ENCODE measurements at places on chromosomes 16 and 17. TPM values are rescaled to one million over a fixed set of nuclear protein-coding genes. Genes with fewer than 3 reads are reported as not detected.

Gene TCAP
- total RNA-seq = 1.4 TPM

Gene CRHR1
- total RNA-seq = not detected

Gene IL17C
- total RNA-seq = not detected

Gene CES3
- 2.2 TPM for total RNA-seq

DNA sequence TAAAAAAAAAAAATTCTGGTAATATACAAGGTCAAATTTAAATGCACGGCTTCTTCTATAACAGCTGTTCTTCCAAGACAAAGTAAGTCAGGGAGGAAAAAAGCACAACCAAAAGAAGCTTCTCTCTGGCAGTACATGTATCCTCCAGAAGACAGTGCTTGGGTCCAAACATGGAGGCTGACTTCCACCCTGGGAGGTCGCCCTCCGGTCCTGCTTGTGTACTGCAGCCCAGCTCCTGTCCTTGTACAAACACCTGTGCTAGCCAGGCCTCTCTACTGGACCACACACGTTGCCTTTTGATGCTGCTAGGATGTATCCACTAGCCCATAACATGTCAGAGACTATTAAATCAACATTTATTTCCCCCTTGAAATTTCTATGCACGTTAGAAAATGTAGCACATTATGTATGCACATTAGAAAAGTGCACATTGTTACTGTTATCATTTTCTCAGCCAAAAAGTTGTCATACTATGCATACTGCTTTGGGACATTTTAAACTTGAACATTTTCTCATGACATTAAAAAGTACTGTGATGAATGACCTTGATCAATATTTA lies 21.9 kb downstream of the TEKT3 start:
- no peak for DNase-seq

GRCh38 chr17:16214190-16215001 lies 938 bp downstream of the NCOR1 start:
- no peak for DNase-seq

DNA sequence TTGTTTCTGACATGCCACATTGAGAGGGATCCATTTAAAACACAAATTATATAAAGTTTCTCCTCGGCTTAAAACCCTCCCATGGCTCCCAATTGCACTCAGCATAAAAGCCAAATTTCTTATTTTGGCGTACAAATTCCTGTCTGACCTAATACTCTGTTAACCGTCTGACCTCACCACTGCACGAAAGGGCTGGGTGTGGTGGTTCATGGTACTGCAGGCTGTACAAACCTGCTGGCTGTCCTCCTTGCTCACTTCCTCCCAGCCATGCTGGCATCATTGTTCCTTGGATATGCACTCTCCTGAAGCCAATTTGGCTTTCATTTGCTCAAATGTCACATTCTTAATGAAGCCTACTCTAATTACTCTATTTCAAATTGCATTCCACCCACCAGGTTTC lies 301.6 kb upstream of the C16orf82 start:
- DNase-seq = peak; percentile 22

GRCh38 chr17:48175692-48176470 lies 68.3 kb downstream of the SNX11 start:
- DNase-seq = no peak

- no peak for DNase-seq
These were observed 60.2 kb downstream of the HAPSTR1 start for GRCh38 chr16:9151597-9151996.

- no peak for DNase-seq
These were observed 4.4 kb upstream of the CBFB start for GRCh38 chr16:67024384-67025209.

Measured in K562 (cell line).